ENCODE measurements at places on chromosomes 2 and 18.

DNA sequence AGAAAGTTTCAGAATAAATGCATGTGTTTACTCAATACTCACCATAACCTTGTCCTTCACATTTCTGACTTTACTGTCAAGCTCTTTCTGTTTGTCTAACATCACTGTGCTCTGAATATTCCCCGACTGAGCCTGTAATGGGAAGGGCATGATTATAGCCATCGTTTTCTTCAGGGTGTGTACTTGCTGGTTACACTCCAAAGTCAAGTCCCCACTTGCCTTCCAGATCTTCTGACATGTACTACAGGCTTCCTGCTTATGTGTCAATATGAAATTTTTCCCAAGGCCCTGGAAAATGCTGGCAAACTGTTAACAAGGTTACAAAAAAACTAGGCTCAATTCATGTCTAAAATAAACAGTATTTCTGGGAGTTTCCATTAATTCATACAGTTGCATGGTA is 12.9 kb downstream of the STAT1 start:
- DNase-seq: no peak

DNA sequence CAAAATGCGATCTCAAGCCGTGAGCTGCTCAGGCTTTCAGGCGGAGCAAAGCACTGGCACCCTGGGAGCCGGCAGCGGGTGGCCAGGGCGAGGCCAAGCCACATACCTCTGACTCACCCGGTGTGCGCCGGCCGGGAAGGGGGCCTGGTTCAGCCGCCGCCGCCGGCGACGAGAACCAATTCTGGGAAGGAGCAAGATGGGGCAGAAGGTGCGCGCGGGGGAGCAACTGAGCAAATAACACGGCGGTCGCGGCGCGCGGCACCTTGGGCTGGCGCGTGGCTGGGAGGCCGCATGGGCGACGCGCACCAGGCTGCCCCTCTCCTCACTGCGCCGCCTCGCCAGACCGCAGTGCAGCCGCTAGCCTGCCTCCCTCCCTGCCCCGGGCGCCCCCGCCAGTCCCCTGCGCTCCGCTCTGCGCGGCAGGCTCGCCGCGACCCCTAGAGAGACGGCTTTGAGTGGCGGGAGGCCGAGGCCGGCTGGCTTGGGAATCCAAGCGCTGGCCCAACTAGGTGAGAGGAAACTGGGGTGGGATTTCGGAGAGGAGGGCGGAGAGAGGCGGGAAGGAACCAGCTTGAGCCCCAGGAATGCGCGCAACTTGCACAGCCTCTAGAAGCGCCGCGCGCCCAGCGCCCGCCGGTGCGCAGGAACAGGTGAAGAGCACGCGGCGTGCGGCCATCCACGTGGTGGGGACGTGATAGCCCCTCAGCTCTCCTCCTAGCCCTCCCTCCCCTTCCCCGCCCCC is 3.2 kb downstream of the NRP2 start:
- no peak for DNase-seq

- DNase-seq: no peak
These were observed 320.0 kb upstream of the TRIB2 start for GRCh38 chr2:12396699-12397098.

DNA sequence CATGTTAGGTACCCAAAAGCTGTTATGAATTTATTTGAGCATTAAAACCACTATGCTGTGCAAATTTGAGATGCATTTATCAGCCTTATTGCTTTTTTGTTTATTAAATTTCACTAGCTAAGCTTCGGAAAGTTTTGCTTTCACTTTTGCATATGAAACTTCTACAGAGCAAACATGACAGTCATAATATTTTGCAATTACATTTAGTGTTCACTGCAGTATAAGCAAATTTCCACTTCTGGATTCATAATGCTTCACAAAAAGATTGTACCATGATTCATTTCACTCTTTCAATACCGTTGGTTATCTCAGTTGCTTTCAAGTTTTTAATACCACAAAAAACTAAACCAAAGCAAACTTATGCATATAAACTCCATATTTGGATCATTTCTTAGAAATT is 228.7 kb upstream of the SLC8A1 start:
- DNase-seq: no peak

- peak; percentile 12 for DNase-seq
These were observed 69.8 kb downstream of the BABAM2 start for GRCh38 chr2:27960237-27960912.

DNA sequence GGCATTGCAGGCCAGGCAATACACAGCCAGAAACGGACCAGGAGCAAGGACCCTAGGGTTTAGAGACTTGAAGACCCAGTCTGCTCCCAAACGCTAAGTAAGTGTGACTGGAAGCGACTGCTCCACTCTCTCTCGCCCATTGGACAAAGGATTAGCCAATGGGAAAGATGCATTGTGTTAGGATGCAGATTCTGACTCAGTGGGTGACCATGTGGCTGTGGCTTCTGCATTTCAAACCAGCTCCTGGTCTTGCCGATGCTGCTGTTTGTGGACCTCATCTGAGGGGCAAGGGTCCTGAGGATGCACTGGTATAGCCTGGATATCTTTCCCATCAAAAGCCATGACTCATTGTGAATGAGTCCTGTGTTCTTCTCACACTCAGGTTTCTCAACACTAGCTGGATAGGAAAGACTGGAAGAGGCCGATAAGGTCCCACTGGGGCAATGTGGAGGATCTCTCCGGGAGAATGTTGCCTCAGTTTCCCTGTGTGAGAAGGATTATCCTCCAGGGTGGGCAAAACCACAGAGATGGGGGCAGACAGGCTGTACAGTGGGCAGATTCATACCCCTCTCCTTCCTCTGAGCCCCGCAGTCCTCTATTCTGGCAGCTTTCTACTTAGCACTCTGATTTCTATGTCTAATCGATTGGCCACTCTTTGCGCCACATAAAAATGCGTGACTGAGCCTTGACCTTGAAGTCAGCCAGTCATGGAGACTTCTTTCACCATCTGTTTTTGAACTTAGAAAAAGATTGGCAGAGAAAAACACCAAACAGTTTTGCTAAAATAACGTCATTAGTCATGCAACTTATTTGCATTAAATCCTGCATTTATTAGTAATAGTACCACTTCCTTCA is 257.1 kb downstream of the PRKCE start:
- no peak for DNase-seq

GRCh38 chr2:198417836-198418235 is 613.4 kb downstream of the PLCL1 start:
- DNase-seq: no peak

DNA sequence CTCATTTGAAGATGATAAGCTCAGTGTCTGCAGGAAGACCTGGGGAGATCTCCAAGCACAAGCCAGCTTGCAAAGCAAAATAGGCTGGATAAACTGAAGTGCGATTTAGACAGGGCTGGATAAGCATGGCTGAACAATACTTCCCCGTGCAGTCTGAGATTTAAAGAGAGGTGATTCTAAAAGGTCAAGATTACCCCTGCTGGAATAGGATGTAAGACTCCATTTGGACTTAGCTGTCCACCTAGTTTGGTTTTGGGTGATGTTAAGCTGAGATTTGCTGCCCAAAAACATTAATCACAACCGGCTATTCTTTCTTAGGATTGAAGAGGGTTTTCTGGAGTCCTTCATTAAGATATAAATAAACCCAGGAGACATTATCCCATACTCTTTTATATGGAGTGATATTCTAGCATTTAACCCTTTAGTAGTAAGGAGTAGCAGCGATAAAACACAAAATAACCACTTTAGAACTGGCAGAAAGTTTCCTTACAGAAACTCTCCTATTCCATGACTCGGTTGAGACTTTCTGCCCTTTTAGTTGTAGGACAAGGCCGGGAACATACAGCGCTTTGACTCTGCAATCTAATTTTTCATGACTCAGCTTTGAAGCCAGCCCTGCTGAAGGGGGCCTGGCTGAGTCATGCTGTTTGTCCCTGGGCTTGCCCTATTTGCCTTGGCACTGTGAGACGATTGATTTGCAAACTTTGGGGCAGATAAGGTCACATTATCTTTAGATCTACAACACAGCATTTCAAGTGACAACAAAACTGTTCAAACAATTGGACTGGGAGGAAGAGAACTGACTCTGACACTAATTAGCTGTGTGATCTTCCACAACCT is 238.2 kb downstream of the GCA start:
- no peak for DNase-seq

DNA sequence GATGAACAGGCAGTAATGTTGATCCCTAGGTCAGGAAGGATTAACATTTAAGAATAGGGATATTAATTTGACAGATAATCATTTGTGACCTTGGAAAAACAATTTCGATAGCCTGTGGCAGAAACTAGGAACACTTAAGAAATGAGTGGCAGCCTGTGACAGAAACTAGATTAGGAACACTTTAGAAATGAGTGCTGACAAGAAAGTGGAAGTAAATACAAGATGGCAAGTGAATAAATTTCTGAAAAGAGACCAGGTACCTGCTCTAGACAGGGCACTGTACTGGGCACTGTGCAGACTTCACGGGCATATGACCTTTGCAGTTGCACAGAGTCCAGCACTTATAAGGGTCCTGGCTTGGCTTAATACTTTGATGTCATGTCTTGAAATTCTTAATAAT is 5.5 kb upstream of the HNRNPA3 start:
- DNase-seq: no peak

DNA sequence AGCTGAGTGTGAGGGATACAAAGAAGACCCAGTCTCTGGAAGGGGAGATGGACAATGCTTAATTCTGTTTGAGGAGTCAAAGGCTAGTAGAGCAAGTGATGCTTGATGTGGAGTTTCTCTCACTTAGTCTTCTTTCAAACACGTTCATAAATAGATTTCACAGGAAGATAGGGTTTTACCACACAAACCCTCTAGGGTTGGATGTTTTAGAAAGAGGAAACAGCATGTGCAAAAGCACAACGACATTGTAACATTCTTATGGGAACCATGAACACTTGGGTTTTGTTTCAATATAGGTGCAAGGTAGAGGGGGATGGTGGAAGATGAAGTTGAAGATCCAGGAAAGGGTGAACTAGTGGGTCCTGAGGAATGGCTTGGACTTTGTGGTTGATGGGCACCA is 10.8 kb upstream of the EFEMP1 start:
- DNase-seq: no peak

DNA sequence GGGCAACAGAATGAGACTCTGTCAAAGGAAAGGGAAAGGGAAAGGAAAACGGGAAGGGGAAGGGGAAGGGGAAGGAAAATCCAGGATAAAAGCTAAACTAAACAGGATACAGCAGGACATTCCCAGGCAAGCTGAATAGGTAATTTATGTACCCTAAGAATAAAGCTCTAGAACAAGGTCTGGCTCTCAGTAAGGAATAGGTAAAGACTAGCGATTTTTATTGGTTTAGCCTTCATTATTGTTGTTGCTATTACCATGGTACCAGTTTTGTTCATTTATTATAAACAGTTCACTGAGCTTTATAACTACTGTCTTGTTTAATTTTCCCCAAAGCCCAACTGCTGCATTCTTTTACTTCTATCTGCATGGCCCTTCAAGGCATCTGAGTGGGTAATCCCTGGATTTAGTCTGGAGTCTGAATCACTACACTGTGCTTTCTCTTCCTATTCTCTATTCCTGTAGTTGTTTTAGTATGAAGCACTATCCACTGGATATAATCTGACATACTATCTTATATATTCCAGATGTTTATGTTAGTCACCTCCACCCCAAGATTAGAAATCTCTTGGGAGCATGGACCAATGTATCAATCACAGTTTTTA is 127.1 kb upstream of the TANK start:
- no peak for DNase-seq

DNA sequence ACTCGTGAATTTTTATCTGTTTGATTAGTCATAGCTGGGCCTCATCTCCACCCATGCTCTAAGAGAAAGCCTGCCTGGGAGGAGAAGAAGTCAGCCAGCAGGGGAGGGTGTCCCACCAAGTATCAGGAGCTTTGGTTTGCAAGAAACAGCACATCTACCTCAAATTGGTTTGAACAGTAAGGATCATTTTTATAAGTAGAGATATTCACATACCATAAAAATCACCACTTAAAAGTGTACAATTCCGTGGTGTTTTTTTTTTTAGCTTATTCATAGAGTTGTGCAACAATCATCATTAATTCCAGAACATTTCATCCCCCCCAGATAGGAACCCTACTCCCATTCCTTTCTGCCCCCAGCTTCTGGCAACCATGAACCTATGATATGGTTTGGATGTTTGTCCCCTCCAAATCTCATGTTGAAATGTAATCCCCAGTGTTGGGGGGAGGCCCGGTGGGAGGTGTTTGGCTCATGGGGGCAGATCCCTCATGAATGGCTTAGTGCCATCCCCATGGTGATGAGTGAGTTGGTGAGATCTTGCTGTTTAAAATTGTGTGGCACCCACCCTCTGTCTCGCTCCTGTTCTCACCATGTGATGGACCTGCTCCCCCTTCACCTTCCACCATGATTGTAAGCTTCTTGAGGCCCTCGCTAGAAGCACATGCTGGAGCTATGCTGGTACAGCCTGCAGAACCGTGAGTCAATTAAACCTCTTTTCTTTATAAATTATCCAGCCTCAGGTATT is 36.2 kb upstream of the HS6ST1 start:
- DNase-seq: no peak

DNA sequence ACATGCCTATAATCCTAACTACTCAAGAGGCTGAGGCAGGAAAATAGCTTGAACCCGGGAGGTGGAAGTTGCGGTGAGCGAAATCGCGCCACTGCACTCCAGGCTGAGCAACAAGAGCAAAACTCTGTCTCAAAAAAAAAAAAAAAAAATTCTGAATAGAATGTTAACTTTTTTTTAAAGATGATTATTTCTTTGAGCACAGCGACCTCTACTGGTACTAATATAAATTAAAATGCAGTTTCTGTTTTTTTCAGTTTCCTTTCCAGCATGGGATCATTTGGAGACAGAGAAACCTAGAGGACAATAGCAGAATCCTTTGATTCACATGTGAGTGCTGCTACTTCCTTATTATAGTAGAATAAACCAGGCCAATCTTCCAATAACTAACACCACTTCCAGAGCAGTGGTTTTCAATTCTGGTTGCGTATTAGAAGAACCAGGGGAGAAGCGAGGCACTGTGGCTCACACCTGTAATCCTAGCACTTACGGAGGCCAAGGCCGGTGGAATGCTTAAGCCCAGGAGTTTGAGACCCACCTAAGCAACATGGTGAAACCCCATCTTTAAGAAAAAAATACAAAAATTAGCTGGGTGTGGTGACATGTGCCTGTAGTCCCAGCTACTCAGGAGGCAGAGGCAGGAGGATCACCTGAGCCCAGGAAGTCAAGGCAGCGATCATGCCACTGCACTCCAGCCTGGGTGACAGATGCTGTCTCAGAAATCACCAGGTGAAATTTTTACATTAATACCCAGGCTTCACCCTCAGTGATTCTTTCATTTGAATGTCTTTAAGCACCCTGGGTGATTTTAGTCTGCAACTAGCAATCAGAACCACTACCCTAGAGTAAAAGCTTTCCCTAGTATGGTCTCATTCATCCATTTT is 10.1 kb downstream of the SRSF7 start:
- DNase-seq: peak; percentile 50

GRCh38 chr2:105315314-105315713 is 14.2 kb downstream of the TGFBRAP1 start:
- DNase-seq: no peak

DNA sequence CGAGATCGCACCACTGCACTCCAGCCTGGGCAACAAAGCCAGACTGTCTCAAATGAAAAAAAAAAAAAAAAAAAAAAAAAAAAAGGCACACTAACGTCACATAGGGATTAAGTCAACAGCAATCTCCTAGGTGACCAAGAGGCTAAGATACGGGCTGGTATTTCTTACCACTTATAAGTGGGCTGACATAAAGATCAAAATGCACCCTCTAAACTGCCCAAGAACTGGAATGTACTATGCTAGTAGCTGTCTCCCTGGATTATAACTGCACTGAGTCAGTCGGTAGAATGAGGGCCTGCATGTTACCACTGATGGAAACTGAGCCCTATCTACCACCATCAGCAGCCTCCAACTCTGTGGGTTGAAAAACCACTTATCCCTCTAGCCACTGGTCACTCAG is 80.6 kb downstream of the KLF7 start:
- DNase-seq: no peak
